ENCODE measurements at places on chromosomes 1 and 21. TPM values are rescaled to one million over a fixed set of nuclear protein-coding genes. Genes with fewer than 3 reads are reported as not detected.

DAB1 gene
- polyA plus RNA-seq: 2.4 TPM

KCNK2 gene
- polyA plus RNA-seq: 12.7 TPM

BACE2 gene
- 38.7 TPM for polyA plus RNA-seq

CDK11B gene
- polyA plus RNA-seq: 28.3 TPM

THEMIS2 gene
- polyA plus RNA-seq: not detected

F3 gene
- polyA plus RNA-seq: 2.5 TPM

ACKR1 gene
- 1.9 TPM for polyA plus RNA-seq

B3GALT5 gene
- 2.9 TPM for polyA plus RNA-seq

CLDN17 gene
- polyA plus RNA-seq: not detected

- DNase-seq: no peak
These were observed at the start of gene LRRC39 for GRCh38 chr1:100178091-100178490. LRRC39 (minus strand) TSS chr1:100178256; CDS start chr1:100168516, 9,740 bp downstream.

- no peak for DNase-seq
These were observed 12.7 kb downstream of the ATP1A4 start for GRCh38 chr1:160164121-160164520.

DNA sequence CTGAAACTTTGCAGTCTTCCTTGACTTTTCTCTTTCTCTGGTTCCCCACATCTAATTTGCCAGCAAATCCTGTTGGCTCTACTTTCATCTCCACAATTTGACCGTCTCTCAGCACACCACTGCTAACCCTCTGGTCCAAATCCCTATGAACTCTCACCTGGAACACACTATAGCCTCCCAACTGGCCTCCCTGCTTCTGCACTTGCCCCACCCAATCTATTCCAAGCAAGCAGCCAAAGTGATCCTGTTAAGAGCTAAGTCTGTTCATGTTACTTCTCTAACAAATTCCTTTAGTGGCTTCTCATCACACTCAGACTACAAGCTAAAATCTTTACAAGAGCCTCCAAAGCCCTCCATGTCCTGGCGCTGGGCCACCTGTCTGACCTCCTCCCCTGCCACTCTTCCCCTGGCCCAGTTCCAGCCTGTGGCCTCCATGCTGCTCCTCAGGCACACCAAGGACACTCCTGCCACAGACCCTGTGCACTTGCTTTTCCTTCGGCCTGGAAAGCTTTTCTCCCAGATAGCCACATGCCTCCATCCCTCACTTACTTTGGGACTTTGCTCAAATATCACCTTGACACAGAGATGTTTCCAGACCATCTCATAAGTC is 104.1 kb downstream of the DTL start:
- no peak for DNase-seq

GRCh38 chr1:246587606-246588005 is 21.4 kb downstream of the CNST start:
- DNase-seq: no peak

GRCh38 chr1:171716616-171717015 is 25.2 kb downstream of the VAMP4 start:
- no peak for DNase-seq

- DNase-seq: no peak
These were observed 170.9 kb downstream of the ASTN1 start for GRCh38 chr1:176993587-176993986.

- peak; percentile 95 for DNase-seq
These were observed 6.0 kb upstream of the SF3A3 start for GRCh38 chr1:37995751-37996345.

GRCh38 chr1:182677397-182678098 is 6.8 kb downstream of the RGS8 start:
- DNase-seq: no peak

GRCh38 chr1:33322109-33322508 is 1.2 kb upstream of the A3GALT2 start:
- no peak for DNase-seq

- DNase-seq: no peak
These were observed 192.2 kb downstream of the TRABD2B start for GRCh38 chr1:47805018-47805417.

- no peak for DNase-seq
These were observed 20.4 kb upstream of the TAS1R2 start for GRCh38 chr1:18879791-18880309.

GRCh38 chr1:44316231-44316759 is 38.8 kb downstream of the ERI3 start:
- DNase-seq: no peak

DNA sequence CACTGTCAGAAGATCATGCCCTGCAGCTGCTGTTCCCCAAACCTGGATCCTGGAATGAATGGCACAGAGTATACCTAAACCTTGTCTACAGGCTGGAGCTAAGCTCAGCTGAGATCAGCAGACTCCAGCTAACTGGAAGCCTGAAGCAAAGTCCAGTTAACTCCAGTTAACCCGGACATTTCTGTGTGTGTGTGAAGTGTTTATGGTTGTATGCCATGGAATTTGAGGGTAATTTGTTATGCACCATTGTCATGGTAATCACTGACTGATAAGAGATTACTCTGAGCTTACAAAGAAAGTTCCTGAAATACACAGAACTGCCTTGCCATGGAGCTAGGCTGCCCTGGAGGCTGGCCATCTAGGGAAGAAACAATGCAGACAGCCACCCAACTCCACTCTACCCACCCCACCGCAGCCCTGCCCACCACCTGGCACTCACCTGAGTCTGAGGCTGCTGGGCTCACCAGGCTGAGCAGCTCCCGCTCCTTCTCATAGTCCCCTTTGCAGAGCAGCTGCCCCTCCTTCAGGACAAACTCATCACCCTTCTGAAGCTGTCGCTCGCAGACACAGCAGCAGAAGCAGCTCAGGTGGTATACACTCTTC is 107.4 kb downstream of the LMX1A start:
- DNase-seq: no peak

GRCh38 chr21:34698270-34699015 is 29.6 kb downstream of the CLIC6 start:
- no peak for DNase-seq

GRCh38 chr1:21263052-21263429 is 27.2 kb downstream of the ECE1 start:
- DNase-seq: no peak

DNA sequence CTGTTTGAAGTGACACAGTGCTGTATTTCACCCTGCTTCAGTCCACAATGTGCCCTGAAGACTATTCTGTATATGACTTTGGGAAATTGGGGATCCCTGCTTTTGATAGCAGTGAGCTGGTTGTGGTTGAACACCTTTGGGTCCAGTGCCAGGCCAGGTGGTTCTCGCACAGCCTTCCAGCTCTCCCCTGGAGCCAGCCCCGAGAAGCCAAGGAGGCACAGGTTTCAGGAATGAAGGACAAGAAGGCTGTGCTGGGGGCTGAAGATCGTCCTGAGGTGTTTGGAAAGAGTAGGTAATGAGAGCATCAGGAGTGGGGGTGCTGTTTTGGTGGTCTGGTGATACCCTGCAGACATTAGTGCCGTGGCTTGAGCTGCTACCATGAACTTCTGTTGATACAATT is 131.4 kb upstream of the COL6A1 start:
- DNase-seq: no peak

Data from muscle of arm (tissue), 14 donors.